ENCODE measurements at places on chromosomes 13 and 19.

DNA sequence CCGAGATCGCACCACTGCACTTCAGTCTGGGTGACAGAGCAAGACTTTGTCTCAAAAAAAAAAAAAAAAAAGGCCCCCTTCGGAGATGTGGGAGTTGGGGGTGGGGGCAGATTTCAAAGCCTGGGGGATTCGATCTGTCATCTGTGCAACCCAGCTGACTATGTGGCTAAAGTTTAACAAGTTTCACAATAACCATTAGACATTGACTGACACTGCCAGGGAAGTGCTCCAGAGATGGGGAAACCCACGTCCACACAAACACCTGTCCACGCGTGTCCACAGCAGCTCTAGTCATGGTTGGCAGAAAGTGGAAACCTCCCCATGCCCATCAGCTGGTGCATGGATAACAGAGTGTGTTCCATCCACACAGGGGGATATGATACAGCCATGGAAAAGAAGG, 37.6 kb upstream of the HOMER3 start:
- no peak for DNase-seq

- no peak for DNase-seq
Observed at GRCh38 chr13:47672245-47673008, 328.6 kb downstream of the SUCLA2 start.

GRCh38 chr19:30741566-30741965, 369.4 kb downstream of the ZNF536 start:
- no peak for DNase-seq

DNA sequence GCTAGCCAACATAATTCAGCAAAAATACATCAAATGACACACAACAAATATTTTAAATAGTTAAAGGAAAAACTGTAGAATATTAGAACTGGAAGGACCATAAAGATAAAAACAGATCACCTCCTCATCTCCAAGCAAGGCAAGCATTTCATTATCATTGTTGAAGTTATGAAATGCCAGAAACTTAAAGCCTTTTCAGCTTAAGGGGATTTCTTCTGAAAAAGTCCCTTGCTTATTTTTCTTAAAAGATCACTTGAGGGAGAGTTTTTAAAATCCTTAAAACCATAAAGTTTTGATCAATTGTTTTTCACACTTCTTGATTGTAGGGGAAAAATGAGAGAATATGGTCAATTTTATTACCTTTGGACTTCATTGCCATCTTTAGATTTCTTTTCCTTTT, 37.4 kb downstream of the FLT1 start:
- DNase-seq: no peak

- peak; percentile 47 for DNase-seq
Observed at GRCh38 chr19:53982611-53983010, 8.8 kb upstream of the CACNG6 start.
